ENCODE measurements at places on chromosomes 2 and 18. TPM values are rescaled to one million over a fixed set of nuclear protein-coding genes. Genes with fewer than 3 reads are reported as not detected.

LYPD6 gene
- not detected for total RNA-seq

ATP5MC3 gene
- total RNA-seq = 203 TPM

FEV gene
- not detected for total RNA-seq

DUSP2 gene
- 50.2 TPM for total RNA-seq

MYO5B gene
- total RNA-seq = not detected

PNO1 gene
- total RNA-seq = 9.2 TPM

PAIP2B gene
- 4.8 TPM for total RNA-seq

TRMT61B gene
- total RNA-seq = 16.0 TPM

CAPN13 gene
- not detected for total RNA-seq

ATP6V1C2 gene
- not detected for total RNA-seq

CABLES1 gene
- total RNA-seq = 1.2 TPM

HRH4 gene
- 0.23 TPM for total RNA-seq

BOLL gene
- not detected for total RNA-seq

REG3A gene
- not detected for total RNA-seq

ZBTB14 gene
- total RNA-seq = 34.3 TPM

AAMP gene
- total RNA-seq = 51.7 TPM

TEX44 gene
- total RNA-seq = not detected

SCN1A gene
- not detected for total RNA-seq

DYNAP gene
- not detected for total RNA-seq

EMILIN1 gene
- 1.2 TPM for total RNA-seq

SP140 gene
- total RNA-seq = 58.7 TPM

SPC25 gene
- total RNA-seq = 35.6 TPM
